Cerebellar nuclear complex (tissue), 1 donor: ENCODE measurements at places on chromosomes 13 and 19.

GRCh38 chr19:55672418-55672817 is 2.6 kb upstream of the EPN1 start:
- no peak for DNase-seq

DNA sequence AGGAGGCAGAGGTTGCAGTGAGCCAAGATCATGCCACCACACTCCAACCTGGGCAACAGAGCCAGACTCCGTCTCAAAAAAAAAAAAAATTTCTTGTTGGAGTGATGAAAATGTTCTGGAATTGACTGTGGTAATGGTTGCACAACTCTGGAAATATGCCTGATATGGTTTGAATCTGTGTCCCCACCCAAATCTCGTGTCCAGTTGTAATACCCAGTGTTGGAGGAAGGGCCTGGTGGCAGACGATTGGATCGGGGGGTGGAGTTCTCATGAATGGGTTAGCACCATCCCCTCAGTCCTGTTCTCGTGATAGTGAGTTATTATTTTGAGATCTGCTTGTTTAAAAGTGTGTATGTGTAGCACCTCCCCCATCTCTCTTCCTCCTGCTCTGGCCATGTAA is 41.1 kb upstream of the MAP3K10 start:
- no peak for DNase-seq

- DNase-seq = no peak
Observed at GRCh38 chr13:38803531-38803930, 116.7 kb downstream of the FREM2 start.

- no peak for DNase-seq
Observed at GRCh38 chr19:6590258-6590826, 608 bp downstream of the CD70 start.

- DNase-seq = no peak
Observed at GRCh38 chr13:61316647-61317046, 99.0 kb downstream of the PCDH20 start.

GRCh38 chr13:107809125-107809524 is 406.2 kb downstream of the LIG4 start:
- DNase-seq = no peak

- DNase-seq = no peak
Observed at GRCh38 chr19:18450931-18451836, 13.3 kb upstream of the ISYNA1 start.

GRCh38 chr19:55858969-55859368 is 22.6 kb downstream of the NLRP4 start:
- DNase-seq = no peak

GRCh38 chr13:36848199-36848982 is 29.4 kb downstream of the RFXAP start:
- DNase-seq = no peak

GRCh38 chr19:6020972-6021805 is 43.2 kb upstream of the RANBP3 start:
- no peak for DNase-seq

- DNase-seq = no peak
Observed at GRCh38 chr13:77507931-77508776, 27.4 kb upstream of the SCEL start.

DNA sequence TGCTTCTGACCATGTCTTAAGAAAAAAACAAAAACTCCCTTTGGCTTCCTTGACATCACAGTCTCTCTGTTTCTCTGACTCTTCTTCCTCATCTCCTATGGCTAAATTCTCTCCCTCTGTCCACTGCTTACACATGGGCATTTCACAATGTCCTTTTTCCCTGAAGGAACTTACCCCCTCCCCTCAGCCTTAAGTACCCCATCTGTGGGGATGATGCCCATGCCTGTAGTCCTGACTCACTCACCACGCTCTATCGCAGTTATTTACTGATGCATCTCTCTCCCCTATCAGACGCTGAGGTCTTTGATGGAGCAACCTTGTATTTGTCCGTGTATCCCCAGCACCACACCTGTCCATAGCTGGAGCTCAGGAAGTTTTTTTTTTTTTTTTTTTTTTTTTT is 32.4 kb downstream of the ACTN4 start:
- no peak for DNase-seq

DNA sequence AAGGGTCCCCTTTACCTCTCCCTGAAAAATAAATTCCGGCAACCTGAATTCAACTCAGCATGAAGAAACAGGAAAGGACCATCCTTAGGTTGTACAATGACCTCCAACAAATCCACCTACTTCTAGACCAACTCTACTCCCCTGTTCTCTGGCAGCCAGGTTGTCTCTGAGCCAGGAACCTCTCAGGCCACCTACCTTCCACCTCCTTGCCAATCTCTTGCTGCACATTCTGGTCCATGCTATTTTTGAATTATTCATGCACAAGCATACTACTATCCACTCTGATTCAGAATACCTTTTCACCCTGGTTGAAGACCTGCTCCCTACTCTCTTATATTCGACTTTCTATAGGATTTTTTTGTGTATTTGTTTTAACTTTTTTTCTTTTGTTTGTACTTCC is 415.0 kb upstream of the ZNF507 start:
- no peak for DNase-seq

DNA sequence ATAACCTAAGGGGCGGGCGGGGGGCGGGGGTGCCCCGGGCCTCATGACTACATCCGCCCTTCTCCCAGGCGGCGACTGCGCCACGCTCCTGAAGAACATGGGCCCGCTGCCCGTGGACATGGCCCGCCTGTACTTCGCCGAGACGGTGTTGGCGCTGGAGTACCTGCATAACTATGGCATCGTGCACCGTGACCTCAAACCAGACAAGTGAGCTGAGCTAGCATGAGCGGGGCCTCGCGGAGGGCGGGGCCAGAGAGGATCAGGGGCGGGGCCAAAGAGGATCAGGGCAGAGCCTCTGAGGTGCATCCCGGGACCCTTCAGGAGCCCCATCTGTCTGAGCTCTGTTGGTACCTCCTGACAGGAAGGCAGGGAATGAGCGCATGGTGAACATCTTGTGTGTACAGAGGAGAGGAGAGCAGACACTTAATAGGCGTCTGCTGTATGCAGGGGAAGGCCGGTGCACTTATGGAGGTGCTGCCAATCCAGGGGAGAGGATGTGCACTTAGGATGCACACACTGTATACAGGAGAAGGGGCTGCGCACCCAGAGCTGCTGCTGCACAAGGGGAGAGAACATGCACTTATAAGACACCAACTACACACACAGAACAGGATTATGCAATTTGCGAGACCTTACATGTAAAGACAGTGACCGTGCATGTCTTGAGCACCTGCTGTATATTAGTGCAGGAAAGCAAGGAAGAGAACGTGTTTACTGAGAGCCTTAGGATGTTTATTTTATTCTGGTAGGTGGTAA is 20.9 kb upstream of the PIK3R2 start:
- no peak for DNase-seq

- DNase-seq = no peak
Observed at GRCh38 chr13:65470781-65471180, 1759.4 kb downstream of the PCDH9 start.

DNA sequence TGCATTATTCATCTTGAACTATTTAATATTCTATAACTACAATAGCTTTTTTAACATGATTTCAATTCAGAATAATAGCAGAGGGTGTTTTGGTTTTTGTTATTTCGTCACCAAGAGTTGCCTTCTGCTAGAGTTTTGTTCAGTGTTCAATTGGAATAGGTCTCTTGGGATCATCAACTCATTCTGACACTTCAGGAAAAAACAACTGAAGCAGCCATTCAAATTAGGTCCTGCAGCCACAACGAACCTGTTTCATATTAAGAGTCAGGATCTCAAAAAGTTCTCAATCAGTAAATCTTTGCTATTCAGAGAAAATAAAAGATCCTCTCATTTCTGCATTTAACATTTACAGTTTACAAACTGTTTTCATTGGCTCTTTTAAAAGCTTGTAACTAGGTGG is 2.4 kb upstream of the CHAMP1 start:
- no peak for DNase-seq

- no peak for DNase-seq
Observed at GRCh38 chr13:51938454-51938853, 72.8 kb downstream of the ATP7B start.

- DNase-seq = no peak
Observed at GRCh38 chr13:43895940-43896339, 16.2 kb downstream of the LACC1 start.

DNA sequence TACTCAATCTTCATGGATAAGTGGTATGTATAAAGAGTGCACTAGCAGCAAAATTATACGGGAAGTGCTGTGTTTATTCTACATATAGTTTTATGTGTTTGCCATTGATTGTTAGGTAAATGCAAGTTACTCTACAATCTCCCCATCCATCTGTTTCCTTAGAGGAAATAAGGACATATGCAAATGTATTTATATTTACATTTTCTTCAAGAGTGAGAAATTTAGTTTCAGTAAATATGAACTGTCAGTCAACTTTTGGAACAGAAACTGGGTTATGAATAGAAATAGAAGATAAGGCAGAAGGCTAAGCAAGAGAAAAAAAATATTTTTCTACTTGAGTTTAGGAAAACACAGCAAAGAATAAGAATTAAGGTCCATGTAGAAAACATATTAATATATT is 176.1 kb upstream of the KLHL1 start:
- no peak for DNase-seq

GRCh38 chr13:71759651-71760511 is 107.1 kb downstream of the DACH1 start:
- DNase-seq = no peak

DNA sequence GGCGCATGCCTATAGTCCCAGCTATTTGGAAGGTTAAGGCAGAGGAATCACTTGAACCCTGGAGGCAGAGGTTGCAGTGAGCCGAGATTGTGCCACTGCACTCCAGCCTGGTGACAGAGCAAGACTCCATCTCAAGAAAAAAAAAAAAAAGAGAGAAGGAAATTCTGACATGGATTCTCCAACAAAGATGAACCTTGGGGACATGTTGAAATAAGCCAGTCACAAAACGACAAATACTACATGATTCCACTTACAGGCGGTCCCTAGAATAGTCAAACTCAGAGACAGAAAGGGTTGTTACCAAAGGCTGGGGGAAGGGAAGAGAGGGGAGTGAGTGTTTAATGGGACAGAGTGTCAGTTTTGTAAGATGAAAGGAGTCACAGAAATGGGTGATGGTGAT is 66.4 kb downstream of the F2RL3 start:
- DNase-seq = no peak

GRCh38 chr13:40170982-40171381 is 495.5 kb downstream of the FOXO1 start:
- DNase-seq = no peak

- no peak for DNase-seq
Observed at GRCh38 chr13:44573790-44574465, 2.2 kb downstream of the TSC22D1 start.

GRCh38 chr13:23685416-23685815 is 115.2 kb downstream of the TNFRSF19 start:
- DNase-seq = no peak

- no peak for DNase-seq
Observed at GRCh38 chr19:58450856-58451357, 515 bp upstream of the ZNF324B start.

DNA sequence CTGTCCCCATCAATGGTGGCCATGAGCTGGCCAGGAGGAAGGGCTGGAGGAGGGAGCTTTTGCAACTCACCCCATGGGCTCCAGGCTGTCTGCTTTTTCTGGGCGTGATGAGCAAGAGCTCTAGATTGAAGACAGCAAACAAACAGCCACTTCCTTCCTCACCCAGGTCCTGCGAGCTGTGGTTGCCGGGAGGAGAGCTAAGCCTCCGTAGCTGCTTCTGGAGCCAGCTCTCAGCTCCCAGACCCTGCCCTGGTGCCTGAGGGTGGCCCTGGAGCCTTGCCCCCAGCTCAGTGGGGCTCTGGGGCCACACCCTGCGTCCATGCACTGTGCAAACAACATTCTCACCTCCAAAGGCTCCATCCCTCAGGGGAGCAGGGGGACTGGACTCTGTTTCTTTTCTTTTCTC is 6.2 kb downstream of the MYO1F start:
- DNase-seq = no peak

GRCh38 chr13:32262165-32262564 is 53.0 kb downstream of the ZAR1L start:
- no peak for DNase-seq

- DNase-seq = no peak
Observed at GRCh38 chr13:114024603-114025404, 50.9 kb upstream of the C13orf46 start.

GRCh38 chr19:7830272-7830771 is 304 bp downstream of the EVI5L start:
- DNase-seq = no peak

GRCh38 chr19:2719920-2720776 is 1.0 kb downstream of the DIRAS1 start:
- no peak for DNase-seq

DNA sequence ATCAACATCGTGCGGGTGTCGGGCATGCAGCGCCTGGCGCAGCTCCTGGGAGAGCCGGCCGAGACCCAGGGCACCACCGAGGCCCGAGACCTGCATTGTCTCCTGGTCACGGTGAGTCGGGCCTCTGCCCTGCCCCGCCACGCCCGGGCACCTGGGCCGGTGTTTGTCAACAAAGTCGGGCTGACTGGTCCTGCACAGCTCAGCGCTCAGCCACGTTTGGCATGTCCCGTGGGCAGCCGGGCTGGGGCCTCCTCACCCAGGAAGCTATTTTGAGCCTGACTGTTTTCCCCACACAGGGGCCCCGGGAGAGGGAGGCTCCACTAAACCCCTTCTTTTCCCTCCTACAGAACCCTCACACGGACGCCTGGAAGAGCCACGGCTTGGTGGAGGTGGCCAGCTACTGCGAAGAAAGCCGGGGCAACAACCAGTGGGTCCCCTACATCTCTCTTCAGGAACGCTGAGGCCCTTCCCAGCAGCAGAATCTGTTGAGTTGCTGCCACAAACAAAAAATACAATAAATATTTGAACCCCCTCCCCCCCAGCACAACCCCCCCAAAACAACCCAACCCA is 1.3 kb downstream of the GADD45B start:
- no peak for DNase-seq

DNA sequence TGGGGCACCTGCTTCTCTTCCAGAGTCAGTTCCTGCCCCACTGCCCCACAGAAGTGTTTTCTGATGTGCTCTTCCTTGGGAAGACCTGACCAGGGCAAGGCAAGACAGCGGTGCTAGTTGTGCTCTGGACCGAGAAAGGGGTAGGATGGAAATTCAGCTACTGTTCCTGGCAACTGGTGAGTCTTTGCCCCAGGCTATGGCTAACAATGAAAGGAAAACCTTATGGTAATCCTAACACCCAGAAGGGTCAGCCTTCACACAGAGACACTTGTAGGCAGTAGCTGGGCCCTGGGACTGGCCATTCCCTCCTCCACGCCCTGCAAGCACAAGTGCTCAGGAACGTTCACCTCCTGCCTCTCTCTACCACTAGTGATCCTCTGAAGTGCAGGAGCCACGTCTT is 9.6 kb upstream of the CYSLTR2 start:
- DNase-seq = no peak

DNA sequence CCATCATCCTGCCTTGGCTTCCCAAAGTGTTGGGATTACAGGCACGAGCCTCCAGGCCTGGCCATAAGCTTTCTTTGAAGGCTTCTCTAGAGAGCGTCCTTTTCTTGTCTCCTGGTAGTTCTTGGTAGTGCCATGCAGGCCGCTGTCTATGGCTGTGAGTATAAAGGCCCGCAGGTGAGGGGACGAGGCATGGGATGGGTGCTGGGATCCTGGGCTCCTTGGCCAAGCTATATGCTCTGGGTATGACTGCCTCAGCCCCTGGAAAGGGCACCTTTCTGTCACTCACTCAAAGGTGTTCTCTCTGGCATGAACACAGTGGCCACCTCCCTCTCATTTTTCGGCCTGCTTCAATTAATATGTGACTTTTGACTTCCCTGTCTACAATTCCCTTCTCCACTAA is 6.3 kb upstream of the ABCC4 start:
- DNase-seq = no peak
